Stimulated activated CD4-positive, alpha-beta T cell treated with anti-CD3 and anti-CD28 coated beads, Interleukin-4, amount 100 ng/mL, for 4 hours (primary cell): ENCODE measurements at places on chromosomes 1 and 21.

DNA sequence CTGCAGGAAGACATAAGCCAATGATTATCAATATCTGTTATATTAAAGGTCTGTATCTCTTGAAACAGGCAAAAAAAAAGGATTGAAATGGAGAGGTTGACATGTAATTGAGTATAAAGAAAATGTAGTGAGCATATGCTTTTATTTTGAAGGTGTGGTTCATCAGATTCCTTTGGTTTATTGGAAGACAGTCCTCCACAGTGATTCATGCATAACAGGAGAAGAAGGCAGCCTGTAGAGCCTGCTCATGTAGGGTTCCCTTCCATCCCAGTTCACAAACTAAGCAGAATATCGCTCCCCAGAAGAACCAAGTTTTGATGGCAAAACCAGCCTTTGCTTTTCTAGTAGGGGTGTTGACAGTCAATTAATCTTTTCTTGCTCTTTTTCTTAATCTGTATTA lies 1016.8 kb upstream of the ADGRL4 start:
- DNase-seq, result no peak

GRCh38 chr1:179380299-179380698 lies 14.5 kb downstream of the AXDND1 start:
- no peak for DNase-seq

GRCh38 chr1:201771466-201771865 lies 57.5 kb upstream of the IPO9 start:
- DNase-seq, result no peak

DNA sequence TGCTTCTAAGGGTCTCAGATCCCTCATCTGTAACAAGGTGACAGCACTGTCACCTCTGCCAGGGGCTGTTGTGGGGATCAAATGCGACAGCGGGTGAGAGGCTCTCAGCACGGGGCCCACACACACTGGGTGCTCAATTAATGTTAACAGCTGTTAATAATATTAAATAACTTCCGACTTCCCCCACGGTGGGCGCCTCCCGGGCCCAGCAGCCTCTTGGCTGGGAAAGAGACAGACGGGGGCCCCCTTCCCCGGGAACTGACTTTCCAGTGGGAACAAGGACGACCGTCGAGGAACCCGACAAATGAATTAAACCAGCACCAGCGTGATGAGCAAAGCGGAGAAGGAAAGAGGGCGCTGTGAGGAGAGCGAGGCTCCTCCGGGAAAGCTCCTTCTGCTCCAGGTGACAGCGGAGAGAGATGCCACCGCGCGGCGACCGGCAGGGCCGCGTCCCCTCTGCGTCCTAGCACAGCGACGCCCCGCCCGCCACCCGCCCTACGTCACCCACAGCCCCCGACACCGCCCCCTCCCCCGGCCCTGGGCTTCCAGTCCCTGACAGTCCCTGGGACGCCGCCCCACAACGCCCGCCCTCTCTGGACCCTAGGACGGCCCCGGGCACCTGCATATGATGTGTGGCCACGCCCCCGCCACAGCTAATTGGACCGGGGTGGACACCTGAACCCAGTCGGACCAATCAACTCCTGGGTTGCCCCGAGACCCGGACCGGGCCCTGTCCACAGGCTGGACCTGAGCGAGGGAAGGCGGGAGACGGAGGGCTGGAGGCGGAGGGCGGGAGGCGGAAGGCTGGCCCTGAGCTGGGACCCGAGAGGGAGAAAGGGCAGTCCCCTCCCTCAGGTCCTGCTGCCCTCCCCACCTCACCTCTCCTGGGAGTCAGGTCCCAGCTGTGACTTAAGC lies 38.2 kb downstream of the MATN1 start:
- peak; percentile 11 for DNase-seq

- DNase-seq, result no peak
These were observed 11.9 kb downstream of the PHTF1 start for GRCh38 chr1:113747376-113747775.

GRCh38 chr21:17650292-17650691 lies 37.6 kb upstream of the BTG3 start:
- DNase-seq, result no peak

DNA sequence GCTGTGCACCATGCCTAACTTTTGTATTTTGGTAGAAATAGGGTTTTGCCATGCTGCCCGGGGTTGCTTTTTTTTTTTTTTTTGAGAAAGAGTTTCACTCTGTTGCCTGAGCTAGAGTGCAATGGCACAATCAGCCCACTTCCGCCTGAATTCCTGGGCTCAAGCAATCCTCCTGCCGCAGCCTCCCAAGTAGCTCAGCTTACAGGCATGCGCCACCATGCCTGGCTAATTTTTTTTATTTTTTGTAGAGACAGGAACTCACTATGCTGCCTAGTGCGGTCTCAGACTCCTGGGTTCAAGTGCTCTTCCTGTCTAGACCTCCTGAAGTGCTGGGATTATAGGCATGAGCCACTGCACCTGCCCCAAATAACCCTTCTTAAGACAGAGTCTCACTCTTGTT lies 153.5 kb downstream of the SLC45A1 start:
- DNase-seq, result no peak

DNA sequence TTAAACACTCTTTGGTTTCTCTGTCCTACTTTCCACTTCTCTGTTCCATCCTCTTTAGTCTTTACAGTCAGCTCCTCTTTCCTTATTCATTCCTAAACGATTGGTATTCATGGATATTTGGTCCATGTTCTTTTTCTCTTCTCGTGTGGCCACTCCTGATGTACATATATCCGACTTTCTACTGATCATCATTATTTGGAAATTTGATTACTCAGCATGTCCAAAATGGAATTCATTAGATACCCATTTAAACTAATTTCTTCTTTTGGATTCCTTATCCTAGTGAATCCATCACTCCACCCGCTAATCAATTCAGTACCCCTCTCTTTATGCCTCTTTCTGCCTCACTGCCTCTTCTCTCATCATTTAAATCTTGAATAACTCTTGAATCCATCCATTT lies 43.8 kb upstream of the TNFSF18 start:
- DNase-seq, result no peak

- DNase-seq, result no peak
These were observed 78.8 kb downstream of the SPSB1 start for GRCh38 chr1:9371391-9371935.

GRCh38 chr1:221740369-221740992 lies 1.4 kb downstream of the DUSP10 start:
- no peak for DNase-seq

- no peak for DNase-seq
These were observed 51.0 kb downstream of the RAB3GAP2 start for GRCh38 chr1:220221269-220221668.

GRCh38 chr1:198636391-198636790 lies 2.4 kb upstream of the PTPRC start:
- DNase-seq, result no peak

DNA sequence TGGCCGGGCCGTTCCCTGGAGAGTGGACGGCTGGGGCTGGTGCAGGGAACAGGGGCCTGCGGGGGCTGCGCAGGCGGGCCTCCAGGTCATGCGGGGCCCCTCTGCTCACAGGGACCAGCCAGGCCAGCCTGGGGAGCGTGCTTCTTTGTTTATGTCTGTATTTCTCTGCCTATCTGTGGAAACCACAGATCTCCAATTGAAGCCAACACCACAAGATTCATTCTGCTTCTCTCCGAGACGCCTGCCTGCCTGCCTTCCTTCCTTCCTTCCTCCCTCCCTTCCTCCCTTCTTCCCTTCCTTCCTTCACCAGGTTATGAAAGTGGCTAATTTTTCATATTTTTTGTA lies 39.9 kb upstream of the HMGN1 start:
- no peak for DNase-seq

GRCh38 chr1:66271216-66271903 lies 262.6 kb upstream of the SGIP1 start:
- DNase-seq, result peak; percentile 38

DNA sequence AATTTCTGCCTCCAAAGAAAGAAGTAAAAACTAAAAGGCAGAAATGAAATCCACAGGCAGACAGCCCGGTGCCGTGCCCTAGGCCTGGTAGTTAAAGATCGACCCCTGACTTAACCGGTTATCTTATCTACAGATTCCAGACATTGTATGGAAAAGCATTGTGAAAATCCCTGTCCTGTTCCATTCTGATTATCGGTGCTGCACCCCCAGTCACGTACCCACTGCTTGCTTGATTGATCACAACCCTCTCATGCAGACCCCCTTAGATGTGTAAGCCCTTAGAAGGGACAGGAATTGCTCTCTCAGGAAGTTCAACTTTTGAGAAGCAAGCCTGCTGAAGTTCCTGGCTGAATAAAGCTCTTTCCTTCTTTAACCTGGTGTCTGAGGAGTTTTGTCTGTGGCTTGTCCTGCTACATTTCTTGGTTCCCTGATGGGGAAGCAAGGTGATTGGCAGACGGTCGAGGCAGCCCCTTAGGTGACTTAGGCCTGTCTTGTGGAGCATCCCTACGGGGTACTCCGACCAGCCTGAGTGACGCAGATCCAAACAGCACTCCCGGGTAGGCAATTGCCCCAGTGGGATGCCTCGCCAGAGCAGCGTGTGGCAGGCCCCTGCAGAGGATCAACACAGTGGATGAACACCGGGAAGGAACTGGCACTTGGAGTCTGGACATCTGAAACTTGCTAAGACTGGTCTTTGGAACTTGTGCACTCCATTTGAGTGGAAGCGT lies 111.2 kb upstream of the PPM1J start:
- DNase-seq, result no peak

- DNase-seq, result no peak
These were observed 260.6 kb downstream of the CAMTA1 start for GRCh38 chr1:7045897-7046296.

GRCh38 chr1:63087966-63088365 lies 234.4 kb upstream of the FOXD3 start:
- no peak for DNase-seq

GRCh38 chr1:48704736-48705135 lies 72.0 kb downstream of the BEND5 start:
- DNase-seq, result no peak

DNA sequence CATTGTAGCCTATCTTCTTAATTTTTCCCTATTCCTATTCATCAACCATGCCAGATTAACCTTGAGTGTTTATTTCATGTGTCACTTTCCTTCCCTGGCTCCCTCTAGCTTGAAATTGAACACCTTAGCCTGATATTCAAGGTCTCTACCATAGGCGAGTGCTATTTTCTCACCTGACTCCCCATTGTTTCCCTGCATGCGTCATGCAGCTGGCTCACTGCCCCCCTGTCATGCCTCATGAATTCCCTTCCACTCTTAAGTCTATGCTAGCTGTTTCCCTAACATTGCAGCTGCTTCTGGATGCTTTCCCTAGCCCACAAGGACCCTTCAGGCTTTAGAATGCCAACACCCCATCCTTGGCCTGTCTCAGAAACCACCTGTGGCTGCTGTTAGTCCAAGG lies 56.7 kb upstream of the CD1D start:
- no peak for DNase-seq

GRCh38 chr1:197692965-197693364 lies 82.3 kb downstream of the DENND1B start:
- no peak for DNase-seq

- DNase-seq, result no peak
These were observed 632 bp upstream of the FALEC start for GRCh38 chr1:150514913-150515327.

DNA sequence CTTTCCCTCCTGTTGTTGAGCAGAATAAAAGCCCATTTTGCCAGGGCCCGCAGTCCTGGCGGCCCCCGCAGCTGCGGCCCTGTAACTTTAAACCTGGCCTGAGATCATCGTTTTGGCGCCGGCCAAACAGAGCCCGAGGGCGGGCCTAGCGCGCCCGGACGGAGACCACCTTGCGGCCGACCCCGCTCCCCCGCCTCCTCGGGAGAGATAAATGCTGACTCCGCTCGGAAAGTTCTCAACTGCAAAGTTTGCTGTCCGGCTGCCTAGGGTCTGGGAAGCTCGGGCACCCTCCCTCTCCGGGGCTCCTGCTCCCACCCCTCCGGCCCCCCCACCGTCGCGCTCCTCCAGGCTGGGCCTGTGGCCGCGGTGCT lies at the start of gene PDPN:
PDPN (plus strand) TSS at position 238 of the 371 bp plus-strand sequence. CDS start 202 bp downstream, outside the sequence.
- DNase-seq, result no peak

DNA sequence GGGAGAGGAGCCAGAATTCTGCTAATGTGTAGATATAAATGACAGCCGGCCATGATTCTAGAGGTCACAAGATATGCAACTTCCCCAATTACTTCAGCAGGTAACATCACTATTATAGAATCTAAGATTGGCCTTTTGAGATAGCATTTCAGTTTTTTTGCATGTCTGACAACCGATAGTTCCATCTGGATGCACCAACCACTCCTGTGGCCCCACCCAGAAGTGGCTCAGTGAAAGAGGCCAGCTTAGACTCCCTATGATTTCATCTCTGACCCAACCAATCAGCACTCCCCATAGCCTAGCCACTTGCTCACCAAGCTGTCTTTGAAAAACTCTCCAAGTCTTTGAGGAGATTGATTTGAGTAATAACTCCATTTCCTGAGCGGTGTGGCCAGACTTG lies 30.3 kb upstream of the NUF2 start:
- no peak for DNase-seq

- DNase-seq, result no peak
These were observed 23.4 kb downstream of the MAPKAPK2 start for GRCh38 chr1:206708058-206708457.

- DNase-seq, result no peak
These were observed 54.7 kb downstream of the FNBP1L start for GRCh38 chr1:93502571-93502970.

GRCh38 chr1:167599957-167600581 lies 30.0 kb upstream of the RCSD1 start:
- peak; percentile 15 for DNase-seq
